ENCODE measurements at places on chromosomes 6 and 20. TPM values are rescaled to one million over a fixed set of nuclear protein-coding genes. Genes with fewer than 3 reads are reported as not detected.

Gene SYCP2
- polyA plus RNA-seq = 0.76 TPM

Gene TNXB
- polyA plus RNA-seq = 0.55 TPM

- no peak for DNase-seq
These were observed 162.6 kb downstream of the MMUT start for GRCh38 chr6:49300443-49300842.

DNA sequence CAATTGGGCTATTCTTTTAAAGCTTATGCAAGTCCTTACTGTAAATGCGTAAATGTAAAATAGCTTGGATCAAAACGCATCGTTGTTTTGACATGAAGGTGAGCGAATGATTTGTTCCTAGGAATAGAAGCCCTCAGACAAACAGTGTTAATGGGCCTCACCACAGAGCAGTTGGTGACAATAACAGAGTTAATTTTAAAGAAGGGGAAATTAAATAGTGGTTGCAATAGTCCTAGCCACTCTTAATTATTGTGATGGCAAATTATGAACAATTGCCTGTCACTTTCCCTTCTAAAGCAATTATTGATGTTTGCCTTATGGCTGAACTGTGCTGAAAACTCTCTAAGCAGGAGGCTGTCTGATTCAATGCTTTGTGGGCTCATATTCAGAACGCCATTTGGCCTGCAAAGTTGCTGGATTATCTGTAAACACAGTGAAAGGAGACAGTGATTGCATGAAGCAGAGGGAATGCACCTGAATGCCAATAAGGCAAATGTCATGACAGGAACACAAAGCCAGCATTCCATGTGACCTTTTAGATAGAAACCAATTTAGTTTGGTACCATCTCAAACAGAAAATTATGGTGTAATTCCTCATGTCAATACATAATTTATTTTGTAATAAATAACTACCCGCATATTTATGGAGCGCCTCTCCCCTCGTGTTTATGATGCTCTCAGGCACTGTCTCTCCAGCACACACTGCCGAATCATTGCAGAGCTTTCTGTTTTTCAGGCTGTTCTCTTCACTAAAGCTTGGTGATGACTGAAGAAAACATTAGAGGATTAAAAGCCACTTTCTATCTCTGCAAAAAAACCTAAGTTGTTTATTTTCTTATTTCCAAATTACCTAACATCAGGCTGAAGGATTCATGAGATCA lies 387.5 kb downstream of the HACE1 start:
- DNase-seq = no peak
